ENCODE measurements at places on chromosomes 12 and 14.

DNA sequence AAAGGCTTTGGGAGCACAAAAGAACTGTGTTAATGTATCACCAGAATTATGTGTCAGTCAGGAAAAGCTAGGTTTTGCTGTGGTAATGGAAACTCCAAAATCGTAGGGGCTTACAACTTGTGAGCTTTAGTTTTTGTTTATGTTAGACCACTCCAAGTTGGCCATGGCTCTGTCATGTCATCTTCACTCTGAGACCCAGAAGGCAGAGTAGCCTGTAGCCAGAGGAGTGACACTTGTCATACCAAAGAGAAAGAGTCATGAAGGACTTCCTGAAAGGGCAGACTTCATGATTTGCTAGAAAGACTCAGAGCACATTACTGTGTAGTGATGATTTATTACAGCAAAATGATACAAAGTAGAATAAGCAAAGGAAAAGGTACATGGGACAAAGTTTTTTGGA is 133.6 kb upstream of the SSTR1 start:
- no peak for DNase-seq

DNA sequence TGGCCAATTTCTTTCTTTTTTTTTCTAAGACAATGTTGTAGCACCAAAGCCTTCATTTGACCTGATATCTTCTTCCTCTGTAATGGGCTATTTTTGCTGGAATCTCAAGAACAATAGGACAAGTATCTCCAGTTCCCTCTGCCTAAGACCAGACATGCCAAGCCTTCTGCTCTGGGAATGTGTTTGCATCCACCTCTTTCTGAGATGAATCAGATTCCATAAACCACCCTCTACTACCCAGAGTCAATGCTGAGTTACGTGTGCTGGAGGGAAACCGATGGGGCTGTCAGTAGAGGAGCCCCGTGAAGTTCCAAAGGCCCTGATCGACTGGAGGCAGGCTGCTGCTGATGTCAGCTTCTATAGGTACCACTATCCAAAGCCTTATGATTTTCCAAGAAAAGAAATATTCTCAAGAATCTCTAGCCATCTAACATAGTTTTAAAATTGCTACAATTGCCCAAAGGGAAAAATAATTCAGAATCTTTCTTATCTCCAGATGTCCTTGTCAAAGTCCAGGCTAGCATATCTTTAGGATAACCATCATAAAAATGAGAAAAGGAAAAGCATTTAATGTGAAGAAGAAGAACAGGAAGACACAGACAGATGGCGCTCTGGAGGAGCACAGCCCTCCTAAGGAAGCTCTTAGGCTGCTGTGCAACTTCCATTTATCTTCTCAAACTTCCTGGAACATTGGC is 101.9 kb downstream of the SLC8A3 start:
- DNase-seq, result peak; percentile 57

DNA sequence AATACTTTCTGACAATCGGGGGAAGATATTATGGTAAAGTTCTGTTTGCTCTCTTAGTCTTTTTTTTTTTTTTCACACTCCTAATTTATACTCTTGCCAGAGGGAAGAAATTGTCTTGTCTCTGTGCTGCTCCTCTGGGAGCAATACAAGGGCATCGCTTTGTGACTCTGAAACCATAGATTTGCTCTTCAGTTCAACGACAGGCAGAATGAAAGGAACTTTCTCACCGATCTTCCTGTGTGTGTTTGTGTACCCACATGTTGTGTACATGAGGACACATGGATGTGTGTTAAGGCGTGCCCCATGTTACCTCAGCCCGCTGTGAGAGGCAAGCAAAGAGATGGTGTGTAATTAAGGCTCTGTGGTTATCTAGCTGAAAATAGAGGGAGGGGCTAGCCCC is 457.6 kb downstream of the EGLN3 start:
- no peak for DNase-seq

- peak; percentile 91 for DNase-seq
Observed at GRCh38 chr12:104137001-104137901, 759 bp downstream of the NFYB start.

DNA sequence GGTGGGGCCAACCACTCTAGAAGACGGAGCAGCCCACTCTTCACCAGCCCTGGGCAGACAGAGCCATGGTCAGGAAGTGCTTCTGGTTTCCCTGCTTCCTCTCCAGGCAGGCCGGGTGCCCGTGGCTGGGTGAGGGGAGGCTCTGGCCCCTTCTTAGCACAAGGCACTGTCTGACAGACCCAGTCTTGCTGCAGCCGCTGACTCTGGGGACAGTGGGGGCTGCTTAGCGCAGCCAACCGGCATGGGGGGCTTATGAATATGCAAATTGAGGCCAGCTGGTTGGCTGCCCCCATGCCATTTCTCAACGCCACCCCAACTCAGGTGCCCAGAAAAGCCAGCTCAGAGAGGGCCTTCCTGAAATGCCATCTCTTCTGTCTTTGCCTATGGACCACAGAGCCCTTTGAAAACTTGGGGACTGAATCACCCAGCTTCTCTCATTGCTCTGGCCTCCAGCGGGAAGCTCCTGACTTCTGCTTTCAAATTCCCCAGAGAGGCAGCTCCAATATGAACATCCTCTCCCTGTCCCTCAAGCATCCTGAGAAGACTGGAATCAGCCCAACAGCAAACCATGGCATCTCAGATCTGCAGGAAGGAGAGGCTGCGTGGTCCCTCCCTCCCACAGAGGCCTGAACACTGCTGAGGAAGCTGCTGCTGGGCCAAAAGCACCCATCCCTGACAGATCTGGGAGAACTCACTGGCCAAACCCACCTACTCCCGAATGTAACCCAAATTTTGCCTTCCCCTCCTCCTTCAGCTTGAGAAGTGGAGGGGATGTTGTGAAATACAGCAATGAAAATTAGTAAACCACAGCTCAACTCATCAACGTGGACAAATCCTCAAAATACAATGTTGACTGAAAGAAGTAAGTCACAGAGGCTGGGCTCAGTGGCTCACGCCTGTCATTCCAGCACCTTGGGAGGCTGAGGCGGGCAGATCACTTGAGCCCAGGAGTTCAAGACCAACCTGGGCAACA is at the start of gene PROX2:
PROX2 (minus strand) TSS at position 205 of the 973 bp plus-strand sequence. CDS start 12,311 bp downstream, outside the sequence.
- peak; percentile 7 for DNase-seq

GRCh38 chr12:98901189-98901588 is 256.1 kb downstream of the APAF1 start:
- DNase-seq, result no peak

DNA sequence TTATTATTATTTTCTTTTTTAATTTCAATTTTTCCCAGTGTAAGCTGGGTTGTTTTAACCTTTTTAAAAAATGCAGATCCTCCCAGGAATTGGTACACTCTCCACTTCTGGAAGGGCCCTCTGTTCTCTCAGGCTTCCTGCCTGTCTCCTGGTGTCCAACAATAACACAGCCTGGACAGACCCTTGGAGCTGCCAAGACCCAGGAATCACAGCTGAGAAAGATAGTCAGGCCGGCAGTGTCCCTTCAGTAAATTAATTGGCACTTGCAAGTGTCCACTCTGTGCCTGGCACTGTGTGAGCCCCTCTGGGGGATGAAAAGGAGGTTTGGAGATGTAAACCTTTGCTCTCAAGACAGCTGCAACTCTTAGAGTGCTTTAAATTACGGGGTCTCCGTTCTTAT is 113.3 kb downstream of the SMOC1 start:
- DNase-seq, result no peak

- no peak for DNase-seq
Observed at GRCh38 chr12:49874142-49874897, 29.4 kb downstream of the FAIM2 start.

DNA sequence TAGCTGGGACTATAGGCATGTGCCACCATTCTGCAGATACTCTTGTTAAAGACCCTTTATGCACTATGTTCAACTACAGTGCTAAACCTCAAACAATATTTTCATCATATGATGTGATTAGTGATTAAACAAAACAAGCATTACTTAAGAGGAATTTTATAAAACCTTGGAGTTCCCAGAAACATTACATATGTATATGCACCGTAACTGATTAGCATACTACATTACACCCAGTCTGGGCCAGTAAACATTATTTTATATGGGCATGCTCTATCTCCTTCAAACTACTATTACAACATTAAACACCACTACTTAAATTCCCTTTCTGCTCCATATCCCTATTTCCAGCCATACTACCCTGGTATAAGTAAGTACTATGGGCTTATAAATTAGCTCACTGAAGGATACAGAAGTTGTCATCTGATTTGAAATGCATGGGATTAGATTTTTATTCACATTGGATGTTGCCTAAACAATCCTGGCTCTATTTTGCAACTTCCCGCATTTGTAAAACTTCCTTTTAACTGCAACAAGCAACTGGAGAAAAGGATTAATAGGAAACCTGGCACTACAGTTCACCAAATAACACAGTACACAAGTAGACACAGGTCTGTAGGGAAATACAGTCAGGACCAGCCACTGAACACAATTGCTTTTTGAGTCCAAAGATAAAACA is 205.8 kb downstream of the MED13L start:
- DNase-seq, result no peak

- no peak for DNase-seq
Observed at GRCh38 chr12:44026046-44026445, 190.2 kb downstream of the TMEM117 start.

DNA sequence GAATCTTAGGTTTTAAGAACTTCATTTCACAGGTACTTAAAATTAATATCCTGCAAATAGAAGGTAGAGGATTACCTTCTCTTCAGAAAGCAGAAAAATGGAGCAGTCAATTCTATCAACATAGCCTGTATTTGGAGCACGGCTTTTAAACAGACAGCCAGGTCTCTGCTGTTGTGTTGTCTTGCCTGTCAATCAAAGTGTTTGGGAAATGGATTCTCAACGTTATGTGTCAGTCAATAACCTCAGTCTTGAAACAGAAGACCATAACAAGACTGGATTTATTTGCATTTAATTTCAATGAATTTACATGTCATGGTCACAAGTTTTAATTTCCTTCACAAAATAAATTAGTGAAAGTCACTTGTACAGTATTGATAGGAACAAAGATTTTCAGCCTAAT is 51.9 kb upstream of the KRR1 start:
- DNase-seq, result no peak

DNA sequence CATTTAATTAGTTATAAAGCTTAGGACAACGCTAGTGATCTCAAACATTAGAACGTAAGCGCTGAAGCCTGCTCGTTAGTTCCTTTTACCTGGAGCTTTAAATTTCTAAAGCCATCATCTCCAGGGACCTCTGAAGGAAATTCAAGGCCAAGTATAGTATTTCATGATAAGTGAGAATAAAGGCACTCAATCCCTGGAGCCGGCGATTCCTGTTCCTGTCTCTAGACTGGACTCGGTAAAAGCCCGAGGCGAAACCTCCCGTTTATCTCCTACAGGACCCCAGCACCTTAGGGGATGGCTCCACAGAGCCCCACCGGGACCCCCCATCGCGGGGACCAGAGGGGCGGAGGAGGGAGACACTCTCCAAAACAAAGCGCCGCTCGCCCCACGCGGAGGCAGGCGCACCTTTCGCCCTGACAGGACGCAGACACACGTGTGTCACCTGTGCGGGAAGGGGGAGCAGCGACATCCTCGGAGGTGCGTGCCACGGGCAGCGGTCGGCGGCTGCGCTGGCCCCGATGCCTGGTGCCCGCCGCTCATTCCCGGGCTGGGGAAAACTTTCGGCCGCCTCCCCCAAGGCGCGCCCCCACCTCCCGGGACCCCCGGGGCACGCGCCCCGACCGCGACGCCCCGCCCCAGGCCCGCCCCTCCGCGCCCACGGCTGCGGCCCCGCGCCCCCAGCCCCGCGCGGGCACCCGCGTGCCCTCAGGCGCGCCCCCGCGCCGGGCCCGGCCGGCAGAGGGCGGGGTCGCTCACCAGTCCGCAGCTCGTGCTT is 678 bp downstream of the RPS6KA5 start:
- DNase-seq, result peak; percentile 77

- no peak for DNase-seq
Observed at GRCh38 chr12:121290410-121290809, 6.1 kb downstream of the CAMKK2 start.

DNA sequence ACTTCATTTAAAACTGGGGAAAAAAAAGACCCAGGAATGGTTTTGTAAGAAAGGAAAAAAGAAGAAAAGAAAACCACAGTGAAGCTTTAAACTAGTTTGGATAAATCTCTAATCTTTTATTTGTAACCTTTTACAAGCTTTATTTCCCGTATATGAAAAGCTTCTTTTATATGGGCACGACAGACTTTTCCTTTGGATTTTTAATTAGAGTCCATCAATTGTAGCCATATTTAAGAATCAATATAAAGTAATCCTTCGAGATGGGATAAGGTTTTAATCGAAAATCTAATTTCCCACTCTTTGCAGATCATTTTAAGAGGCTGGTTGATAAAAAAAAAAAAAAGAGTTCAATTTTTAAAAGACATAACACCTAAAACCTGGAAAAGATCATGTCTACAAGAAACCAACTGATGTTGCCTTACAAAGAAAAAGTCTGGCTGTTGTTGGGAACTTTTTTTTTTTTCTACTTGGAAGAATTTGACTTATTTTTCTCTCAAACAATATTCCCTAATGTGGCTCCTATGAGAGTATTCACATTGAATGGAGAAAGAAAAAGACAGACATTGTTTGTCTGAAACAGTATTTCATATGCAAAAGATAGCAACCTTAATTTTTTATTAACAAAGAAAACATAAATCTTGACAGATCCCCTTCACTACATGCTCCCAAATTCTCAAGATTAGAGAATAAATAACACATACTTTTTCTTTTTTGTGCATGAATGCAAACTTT is 4.9 kb upstream of the OTX2 start:
- DNase-seq, result peak; percentile 79

DNA sequence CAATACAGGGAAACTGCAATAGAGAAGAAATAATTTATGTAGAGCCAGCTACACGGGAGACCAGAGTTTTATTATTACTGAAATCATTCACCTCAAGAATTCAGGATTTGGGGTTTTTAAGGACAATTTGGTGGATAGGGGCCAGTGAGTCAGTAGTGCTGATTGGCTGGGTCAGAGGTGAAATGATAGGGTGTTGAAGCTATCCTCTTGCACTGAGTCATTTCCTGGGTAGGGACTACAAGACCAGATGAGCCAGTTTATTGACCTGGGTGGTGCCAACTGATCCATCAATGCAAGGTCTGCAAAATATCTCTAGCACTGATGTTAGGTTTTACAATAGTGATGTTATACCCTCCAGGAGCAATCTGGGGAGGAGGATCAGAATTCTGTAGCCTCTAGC is 486.3 kb downstream of the LRIG3 start:
- DNase-seq, result no peak

DNA sequence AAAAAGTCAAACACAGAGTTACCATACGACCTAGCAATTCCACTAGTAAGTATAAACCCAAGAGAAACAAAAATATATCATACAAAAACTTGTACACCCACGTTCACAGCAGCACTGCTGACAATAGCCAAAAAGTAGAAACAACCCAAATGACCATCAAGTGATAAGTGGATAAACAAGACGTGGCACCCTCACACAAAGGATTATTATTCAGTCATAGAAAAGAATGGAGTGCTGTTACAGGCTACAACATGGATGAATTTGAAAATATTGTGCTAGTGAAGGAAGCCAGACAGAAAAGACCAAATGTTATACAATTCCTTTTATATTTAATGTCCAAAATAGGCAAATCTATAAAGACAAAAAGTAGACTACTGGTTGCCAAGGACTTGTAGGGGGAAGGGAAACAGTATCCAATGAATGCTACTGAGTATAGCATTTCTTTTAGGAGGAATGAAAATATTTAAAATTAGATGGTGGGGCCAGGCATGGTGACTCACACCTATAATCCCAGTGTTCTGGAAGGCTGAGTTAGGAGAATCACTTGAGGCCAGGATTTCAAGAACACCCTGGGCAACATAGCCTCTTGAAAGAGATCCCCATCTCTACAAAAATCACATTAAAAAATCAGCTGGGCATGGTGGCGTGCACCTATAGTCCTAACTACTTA is 41.9 kb downstream of the SPTLC2 start:
- DNase-seq, result no peak

Data from NCI-H82 (cell line).